ENCODE measurements at places on chromosomes 1 and 21. TPM values are rescaled to one million over a fixed set of nuclear protein-coding genes. Genes with fewer than 3 reads are reported as not detected.

Gene PPP1R8
- total RNA-seq, result 84.4 TPM

DNA sequence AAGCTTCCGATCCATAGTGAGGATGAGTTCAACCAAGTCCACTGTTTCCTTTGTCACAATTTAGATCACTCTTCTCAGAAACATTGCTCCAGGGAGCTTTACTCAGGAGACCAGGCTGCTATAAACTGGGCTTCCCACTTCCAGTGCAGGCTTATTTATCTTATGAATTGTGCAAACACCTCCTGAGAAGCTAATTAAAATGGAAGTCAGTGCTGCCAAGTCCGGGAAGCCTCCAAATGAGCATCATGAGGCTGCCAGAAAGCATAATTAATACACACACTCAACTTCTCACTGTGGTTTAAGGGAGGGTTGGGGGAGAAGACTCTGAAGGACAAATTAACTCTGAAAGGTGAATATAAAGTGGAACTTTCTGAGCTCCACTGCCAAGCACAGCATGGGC is 145.0 kb upstream of the SGIP1 start:
- ATAC-seq, result peak; percentile 56

- ATAC-seq, result no peak
These were observed 1.8 kb downstream of the DISC1 start for GRCh38 chr1:231628207-231628876.

- ATAC-seq, result no peak
These were observed 17.6 kb downstream of the GPR157 start for GRCh38 chr1:9111357-9111691.

Gene LCE7A
- total RNA-seq, result not detected

DNA sequence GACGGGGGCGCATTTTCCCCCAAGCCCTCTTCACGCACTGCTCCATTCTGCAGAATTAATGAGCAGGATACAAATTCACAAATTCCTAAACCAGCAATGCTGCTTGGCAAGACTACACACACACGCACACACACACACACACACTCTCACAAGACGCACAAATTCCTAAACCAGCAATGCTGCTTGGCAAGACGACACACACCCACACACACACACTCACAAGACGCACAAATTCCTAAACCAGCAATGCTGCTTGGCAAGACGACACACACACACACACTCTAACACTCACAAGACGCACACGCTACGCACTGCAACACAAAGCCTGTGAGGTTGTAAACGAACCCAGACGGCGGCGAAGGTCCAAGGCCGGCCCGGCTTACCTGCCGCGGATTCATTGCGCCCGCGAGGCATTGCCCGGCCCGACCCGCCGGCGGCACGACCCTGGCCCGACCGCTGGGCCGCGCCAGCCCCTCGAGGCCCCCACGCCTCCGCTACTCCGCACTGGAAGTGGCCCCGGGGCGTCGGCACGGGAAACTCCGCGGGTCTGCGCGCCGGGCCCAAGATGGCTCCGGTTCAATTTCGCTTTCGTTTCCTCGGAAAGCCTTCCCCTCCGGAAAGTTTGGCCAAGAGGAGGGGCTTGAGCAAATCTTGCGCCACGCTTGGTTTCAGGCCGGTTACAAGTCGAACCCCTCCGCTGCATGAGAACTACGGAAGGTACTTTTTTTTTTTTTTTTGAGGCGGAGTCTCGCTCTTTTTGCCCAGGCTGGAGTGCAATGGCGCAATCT is at the start of gene ADAR:
Gene ADAR (minus strand): TSS at position 578 of the 788 bp plus-strand sequence. CDS start 180 bp downstream, at position 398.
- ATAC-seq, result peak; percentile 67

- no peak for ATAC-seq
These were observed 46.5 kb downstream of the COQ8A start for GRCh38 chr1:226986496-226987178.

DNA sequence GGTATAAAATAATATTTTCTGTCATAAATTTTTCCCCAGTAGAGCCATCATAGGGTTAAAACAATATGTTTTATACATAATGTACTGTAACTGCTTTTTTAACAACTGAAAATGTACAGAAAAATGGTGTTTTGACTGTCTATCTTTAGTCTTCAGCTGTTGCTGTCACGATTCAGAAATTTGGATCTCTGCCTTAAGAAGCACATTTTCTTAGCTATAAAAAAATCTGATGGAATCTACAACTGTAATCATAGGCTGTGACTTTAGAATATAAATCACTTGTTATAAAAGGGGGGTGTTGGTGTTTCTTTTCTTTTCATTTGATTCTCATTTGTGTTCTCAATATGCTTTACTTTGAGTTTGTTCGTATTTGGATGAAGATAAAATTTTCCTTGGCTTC is 187.5 kb downstream of the PDE4B start:
- no peak for ATAC-seq

- no peak for ATAC-seq
These were observed 2.2 kb upstream of the CD1B start for GRCh38 chr1:158333405-158334155.

Gene TRPM2
- total RNA-seq, result 0.29 TPM

DNA sequence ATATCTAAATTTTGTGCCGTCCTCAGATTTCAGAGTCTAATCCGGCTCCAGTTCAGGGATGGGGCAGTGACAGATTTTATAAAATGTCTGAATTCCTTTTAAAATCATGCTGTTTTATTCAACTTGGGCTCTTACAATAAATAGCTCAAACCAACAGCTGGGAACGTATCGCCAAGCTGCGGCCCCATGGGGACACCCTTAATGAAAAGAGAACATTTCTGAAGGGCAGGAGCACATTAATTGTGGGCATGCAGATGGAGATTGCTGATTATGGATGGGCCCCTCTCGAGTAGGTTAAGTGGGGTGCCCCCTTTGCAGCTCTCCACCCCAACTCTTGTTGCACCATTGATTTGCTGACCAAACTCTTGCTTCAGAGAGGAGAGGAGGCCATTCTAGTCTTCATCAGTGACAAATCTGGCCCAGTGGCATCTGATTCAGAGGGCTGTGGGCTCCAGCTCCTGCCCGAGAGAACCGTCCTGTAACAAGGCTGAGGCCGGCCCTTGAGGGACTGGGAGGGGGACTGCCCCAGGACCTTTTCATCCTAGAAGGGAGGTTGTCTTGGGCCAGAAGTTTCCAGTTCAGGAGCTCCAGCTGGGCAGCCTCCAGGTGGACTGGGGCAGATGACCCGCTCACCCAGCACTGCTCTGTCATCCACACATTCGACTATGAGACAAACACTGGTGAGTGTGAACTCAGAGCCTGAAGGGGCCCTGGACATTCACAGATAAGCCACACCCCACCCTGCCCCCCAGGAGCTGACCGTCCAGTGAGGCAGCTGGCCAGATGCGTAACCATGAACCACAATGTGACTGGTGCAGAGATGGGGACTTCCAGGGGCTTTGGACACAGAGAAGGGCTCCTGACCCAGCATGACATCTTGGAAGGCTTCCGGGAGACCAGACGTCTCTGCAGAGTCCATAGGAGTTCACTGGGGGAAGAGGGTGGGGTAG is 55.1 kb upstream of the TMEM51 start:
- peak; percentile 11 for ATAC-seq

- no peak for ATAC-seq
These were observed 27.1 kb upstream of the SAMSN1 start for GRCh38 chr21:14573244-14573643.

DNA sequence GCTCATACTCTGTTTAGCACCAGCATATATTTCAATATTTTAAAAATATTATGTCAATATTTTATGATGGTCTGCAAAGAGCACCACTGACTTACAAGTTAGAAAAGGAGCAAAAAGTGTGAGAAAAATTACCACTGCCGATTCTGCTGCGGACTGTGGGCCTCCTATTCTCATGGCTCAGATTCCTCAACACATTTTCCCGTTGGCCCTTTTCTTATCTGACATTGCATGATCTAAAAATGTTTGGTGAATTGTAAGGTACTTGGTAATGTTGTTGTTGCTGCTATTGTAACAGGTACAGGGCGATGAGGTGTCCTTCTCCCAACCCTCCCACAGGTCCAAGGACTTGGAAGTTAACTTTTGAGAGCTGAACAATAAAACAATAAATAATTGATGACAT is 737 bp downstream of the C1orf162 start:
- no peak for ATAC-seq

GRCh38 chr1:183734543-183735036 is 70.3 kb upstream of the RGL1 start:
- peak; percentile 68 for ATAC-seq

GRCh38 chr1:7388141-7388487 is 383.0 kb upstream of the VAMP3 start:
- no peak for ATAC-seq

Gene METTL13
- total RNA-seq, result 19.3 TPM

DNA sequence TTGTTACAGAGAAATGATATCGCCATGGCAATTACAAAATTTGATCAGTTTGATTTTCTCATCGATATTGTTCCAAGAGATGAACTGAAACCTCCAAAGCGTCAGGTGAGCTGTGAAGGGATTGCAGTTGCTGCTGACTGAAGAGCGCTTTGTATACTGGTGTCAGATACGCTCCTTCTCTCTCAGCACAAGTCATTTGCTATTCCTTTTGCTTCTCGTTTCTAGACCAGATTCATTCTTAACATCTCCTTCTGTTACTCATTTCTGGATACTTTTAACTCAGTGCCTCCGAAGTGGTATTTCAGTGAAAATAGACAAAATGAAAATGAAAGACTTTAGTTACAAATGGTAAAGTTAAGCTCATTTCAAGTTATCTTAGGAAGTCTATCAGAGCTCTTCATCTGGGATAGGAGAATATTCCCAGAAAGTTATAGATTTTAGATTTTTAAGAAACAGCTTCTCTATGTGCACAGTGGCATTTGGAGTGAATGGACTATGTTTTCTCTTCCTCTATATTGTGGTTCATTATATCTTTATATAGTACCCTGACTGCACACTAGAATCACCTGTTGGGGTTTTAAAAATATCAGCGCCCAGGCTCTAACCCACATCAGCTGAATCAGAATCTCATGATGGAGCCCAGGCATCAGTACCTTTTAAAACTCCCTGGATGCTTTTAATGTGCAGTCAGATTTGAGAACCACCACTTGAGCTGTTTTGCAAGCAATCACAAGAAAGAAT is 30.3 kb upstream of the KCNQ4 start:
- ATAC-seq, result no peak

- no peak for ATAC-seq
These were observed 23.2 kb downstream of the TNNT2 start for GRCh38 chr1:201354151-201354900.

Gene SLC35F3
- 0.92 TPM for total RNA-seq

Gene ECM1
- total RNA-seq, result 73.4 TPM

Gene SPATA21
- total RNA-seq, result 0.16 TPM

Gene PDIK1L
- 21.3 TPM for total RNA-seq

DNA sequence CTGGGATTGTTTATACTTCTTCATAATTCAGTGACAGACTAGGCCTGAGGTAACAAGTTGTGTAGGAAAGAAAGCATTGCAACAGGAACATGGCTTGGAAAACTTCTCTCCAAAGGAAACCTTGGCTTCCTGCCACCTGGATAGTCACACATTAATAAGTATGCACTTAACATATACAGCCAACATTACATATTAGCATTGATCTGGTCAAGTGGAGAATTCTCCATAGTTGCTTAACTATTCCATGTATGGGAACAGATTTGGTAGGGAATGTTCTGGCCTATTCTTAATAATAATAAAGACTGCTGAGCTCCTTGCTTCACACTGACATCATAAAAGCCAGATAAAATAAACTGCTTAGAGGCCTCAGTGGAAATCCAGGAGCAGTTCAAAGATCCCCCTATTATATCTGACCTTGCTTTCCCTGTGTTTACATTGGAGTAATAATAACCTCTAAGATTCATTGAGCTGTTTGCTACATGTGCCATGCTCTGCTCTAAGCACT is 27.2 kb upstream of the NFIA start:
- no peak for ATAC-seq

GRCh38 chr1:198141668-198142351 is 15.0 kb upstream of the NEK7 start:
- ATAC-seq, result no peak

Gene EPS8L3
- not detected for total RNA-seq

Gene ZC3H12A
- 11.7 TPM for total RNA-seq

GRCh38 chr21:21397464-21397863 is 399.3 kb downstream of the NCAM2 start:
- ATAC-seq, result no peak

Gene LCE1A
- not detected for total RNA-seq

- ATAC-seq, result no peak
These were observed 36.7 kb downstream of the CATSPERE start for GRCh38 chr1:244497805-244498204.

Gene ATP1B1
- total RNA-seq, result 13.7 TPM

DNA sequence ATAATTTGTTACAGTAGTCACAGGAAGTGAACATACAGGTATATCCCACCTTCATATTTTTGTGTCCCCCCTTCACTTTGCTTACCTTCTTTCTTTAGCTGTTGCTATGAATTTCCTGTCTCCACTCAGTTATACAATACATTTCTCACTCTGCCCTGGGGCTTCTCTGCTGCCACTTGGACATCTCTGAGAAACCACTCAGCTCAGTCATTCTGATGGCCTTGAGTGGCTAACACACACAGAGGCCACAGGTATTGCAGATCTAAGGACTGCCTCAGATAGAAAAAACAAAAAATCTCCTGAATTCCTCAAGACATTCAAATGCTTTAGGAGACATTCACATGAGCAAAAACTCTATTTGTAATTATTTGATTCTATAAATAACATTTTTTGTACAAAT is 87.7 kb downstream of the OLFM3 start:
- ATAC-seq, result no peak

DNA sequence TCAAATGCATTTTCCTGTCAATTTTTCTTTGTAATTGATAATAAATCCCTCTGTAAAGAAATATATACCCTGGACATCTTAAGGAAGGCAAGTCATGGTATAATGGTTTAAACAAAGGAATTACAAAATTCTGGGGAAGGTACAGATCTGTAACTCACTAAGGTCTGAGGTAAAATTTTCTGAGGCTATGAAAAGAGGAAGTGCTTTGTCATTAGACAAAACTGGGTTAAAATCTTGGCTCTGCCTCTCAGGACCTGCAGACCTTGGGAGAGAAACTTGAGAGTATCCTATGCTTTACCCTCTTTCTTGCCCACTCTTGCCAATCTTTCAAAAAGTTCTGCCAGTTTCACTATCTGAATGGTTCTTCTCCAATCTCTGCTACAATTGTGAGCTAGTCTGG is 26.8 kb upstream of the BEND5 start:
- ATAC-seq, result no peak

DNA sequence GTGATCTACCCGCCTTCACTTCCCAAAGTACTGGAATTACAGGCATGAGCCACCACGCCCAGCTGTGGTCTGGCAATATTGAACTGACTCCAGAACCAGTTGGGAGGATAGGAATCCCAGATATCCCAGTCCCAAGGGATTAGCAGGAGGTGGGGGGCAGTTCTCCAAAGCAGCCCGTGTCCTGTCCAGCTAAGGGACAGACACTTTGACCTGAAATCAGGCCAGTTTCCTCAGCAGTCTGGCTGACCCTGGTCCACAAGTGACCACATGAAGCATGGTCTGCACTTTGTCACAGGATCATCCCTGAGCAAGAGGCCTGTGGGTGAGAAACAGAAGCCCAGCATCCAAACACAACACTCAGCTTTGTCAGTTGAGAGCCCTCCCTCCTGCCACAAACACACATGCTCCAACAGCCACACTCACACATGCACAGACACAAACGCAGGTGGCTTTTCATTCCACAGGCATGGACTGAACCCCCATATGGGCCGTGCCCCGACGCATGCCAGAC is 2.7 kb upstream of the FDPS start:
- no peak for ATAC-seq

Gene OR2L13
- 0.43 TPM for total RNA-seq

Measured in motor neuron (in vitro differentiated cells).